ENCODE measurements at places on chromosomes 7 and 10.

- no peak for DNase-seq
Measured at GRCh38 chr10:58653139-58653538, 140.5 kb downstream of the BICC1 start.

GRCh38 chr10:97534746-97535367, 36.1 kb downstream of the UBTD1 start:
- DNase-seq, result no peak

GRCh38 chr10:70169011-70169410, 1.3 kb downstream of the SAR1A start:
- DNase-seq, result no peak

DNA sequence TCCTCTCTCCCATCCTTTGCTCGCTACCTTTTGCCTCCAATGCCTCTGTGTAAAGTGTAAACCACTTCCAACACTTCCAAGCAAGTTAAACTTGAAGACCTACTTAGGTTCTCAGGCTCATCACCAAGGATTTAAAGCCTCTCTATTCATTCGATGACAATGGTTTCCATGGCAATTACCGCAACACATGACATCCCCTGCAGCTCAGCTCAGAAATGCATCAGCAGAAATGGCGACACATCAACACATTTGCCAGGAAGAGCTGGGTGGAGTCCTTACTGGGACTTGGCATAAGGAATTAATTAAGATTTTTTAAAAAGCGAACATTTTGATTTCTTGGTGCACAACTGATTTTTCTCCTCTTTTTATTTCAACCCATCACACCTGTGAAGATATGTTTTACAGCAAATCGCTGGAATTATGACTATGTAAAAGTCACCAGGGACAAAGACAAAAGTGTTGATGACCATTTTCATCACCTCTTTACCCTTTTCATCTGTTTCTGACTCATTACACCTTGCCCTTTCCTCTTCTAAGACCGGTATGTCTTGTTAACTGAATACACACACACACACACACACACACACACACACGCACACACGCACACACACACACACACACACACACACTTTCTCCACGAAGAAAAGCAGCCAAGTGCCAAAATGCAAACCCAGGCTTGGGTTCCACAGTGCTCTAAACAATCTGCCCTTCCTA, 453.4 kb upstream of the CELF2 start:
- DNase-seq, result no peak

DNA sequence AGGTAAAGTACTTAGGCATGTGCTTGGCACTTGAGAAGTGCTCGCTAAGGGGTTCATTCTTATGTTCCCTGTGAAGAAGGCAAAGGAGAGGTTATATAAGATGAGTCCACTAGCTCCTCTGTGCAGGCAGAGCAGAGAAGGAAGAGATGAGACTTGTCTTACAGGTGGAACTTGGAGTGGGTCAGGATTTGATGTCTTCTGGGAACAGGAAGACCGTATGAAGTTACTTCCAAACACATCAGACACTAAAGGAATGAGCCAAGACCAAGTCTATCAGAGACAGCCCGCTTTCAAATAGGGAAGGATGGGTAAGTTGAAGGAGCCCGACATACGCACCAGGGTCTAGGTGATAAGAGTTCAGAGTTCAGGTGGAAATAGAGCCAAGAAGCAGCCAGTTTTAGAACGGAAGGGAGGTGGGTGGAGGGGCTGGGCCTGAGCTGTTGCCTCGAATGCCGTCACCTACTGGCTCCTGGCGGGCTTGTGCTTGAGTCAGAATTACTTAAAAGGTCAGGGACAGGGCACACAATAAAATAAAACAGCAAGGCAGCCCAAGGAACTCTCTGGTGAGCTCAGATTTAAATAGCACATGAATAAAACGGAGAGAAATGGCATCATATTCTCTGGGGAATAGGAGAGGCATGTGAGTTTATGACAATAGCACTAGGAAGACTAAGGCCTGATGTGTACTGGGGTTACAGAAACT, 56.1 kb upstream of the GRB10 start:
- no peak for DNase-seq

DNA sequence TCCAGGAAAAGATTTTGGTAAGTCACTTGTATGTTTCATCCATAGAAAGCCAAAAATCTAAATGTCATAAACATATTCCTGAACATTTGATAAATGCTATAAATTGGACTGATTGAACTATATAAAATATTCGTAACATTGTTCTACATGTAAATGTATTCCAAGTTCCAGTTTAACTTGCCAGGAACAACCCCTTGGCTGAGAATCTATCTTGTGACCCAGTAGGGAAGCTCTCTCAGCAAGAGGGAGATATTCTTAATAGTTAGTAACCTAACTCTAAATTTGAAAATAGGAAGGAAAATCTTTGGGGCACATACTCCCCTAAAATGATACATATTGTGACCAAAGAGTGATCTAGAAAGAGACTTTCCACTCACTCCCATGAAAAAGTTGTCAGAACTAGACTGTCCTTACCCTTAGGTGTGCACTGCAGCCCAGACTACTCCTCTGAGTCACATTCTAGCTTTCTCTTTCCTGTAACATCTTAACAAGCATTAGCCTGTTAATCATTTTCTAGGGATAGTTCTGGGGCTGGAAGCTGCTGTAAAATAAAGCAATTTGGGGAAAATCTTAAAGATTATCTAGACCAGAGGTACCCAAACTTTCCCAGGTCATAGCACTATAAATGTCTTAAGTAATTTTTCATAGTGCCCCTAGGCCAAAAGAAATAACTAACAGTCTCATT, 73.7 kb upstream of the SKAP2 start:
- DNase-seq, result no peak

Data from D721Med (cell line).